ENCODE measurements at places on chromosomes 12 and 14.

GRCh38 chr12:1591034-1591433, 3.3 kb downstream of the FBXL14 start:
- DNase-seq, result no peak

GRCh38 chr12:30796891-30797371, 42.2 kb upstream of the CAPRIN2 start:
- DNase-seq, result no peak

- no peak for DNase-seq
Measured at GRCh38 chr14:38074081-38074480, 133.6 kb upstream of the SSTR1 start.

GRCh38 chr12:133106253-133106652, 23.8 kb downstream of the ZNF891 start:
- DNase-seq, result no peak

GRCh38 chr12:72315858-72316257, 43.7 kb downstream of the TRHDE start:
- no peak for DNase-seq

DNA sequence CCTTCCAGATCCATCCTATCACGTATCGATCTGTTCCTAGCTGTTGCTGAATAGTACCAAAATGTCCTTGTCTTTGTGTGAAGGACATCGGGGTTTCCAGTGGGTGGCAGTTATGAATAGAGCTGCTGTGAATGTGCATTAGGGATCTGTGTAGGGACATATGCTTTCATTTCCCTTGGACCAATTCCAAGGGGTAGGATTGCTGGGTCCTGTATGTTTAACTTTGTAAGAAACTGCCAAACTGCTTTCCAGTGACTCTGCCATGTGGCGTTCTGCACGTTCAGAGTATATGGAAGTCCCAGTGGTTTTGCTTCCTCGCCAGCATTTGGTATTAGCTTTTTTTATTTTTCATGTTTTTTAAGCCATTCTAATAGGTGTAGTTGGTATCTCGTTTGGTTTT, 28.6 kb downstream of the PACS2 start:
- peak; percentile 85 for DNase-seq

DNA sequence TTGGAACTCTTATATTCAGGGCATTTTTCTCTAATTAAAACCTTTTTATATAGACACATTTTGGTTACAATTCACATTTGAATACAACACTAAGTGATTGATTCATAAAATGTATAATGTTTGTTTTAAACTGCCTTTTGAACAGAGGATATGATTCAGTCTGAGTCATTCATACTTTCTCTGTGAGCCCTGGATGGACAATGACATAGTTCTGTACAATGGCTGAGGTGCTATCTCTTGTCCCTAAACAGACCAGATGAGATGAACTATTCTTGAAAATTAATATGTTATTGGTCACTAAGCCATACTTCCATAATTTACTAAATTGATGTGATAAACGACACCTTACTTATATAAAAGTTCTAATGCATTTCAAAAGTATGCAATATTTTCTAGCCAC, 199.7 kb upstream of the ATXN7L3B start:
- DNase-seq, result no peak

- no peak for DNase-seq
Measured at GRCh38 chr12:57210926-57211692, 5.5 kb upstream of the NXPH4 start.

DNA sequence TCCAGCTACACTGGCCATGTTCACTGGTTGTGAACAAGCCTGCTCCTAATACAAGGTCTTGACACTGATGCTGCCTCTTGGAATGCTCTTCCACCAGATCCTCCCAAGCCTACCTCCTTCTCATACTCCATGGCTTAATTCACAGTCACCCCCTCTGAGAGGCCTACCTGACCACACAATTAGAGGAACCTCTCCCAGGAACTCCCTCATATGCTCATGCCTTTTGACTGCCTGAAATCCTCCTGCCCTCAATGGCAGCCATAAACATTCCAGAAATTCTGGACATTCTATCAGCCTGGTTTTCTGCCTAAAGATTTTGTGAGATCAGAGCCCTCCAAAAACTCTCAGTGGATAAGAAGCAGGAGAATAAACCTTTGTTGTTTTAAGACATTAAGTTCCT, 340.2 kb downstream of the C12orf75 start:
- DNase-seq, result no peak

- DNase-seq, result no peak
Measured at GRCh38 chr12:107134558-107134957, 41.2 kb upstream of the CRY1 start.

DNA sequence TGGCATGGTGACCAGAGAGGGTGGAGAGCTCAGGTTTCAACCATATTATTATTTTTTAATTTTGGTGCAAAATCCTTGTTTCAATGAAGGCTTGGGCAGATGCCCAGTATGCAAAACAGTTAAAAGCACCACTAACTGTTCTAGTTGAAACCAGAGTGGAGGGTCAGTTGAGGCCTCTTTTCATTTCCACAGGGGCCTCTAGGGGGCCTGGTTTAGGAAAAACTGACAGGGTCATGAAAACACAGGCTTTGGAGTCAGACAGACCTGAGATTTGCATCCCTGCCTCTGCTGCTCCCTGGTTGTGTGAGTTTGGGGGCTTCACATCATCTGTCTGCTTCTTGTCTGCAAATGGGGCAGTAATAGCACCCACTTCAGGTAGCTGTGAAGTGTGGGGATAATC, 3.3 kb upstream of the RPH3A start:
- DNase-seq, result no peak

DNA sequence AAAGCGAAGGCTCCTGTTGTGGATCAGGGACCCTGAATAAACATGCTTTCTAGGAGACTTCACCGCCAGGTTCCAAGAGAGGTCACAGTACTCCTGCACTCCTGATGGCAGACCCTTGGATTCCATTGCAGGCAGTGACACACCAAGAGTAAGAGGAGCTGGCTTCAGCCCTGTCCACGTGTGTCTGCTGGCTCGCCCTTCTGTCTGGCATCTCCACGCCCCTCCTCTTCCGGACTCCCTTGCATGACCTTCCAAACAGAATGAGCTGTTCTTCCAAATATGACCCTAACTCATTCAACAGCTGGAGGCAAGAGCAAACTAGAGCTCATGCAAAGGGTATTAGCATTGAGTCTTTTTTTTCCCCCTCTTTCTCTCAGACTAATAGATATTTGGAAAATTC, 233.0 kb upstream of the PLEKHG7 start:
- DNase-seq, result no peak

DNA sequence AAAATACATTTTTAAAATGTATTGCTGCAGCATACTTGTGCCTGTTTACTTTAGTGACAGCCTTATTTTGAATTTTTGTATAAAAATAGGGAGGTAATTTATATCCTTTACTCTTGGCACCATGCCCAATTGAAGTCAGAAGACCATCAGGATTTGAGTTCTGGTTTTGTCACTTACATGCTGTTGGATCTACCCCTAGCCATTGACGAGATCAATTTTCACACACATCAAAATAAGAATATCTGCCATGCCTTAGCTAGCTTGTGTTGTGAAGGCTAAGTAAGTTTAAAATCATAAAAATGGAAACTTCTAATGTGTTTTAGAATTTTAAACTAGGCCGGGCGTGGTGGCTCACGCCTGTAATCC, 381.8 kb downstream of the KCNH5 start:
- DNase-seq, result no peak

DNA sequence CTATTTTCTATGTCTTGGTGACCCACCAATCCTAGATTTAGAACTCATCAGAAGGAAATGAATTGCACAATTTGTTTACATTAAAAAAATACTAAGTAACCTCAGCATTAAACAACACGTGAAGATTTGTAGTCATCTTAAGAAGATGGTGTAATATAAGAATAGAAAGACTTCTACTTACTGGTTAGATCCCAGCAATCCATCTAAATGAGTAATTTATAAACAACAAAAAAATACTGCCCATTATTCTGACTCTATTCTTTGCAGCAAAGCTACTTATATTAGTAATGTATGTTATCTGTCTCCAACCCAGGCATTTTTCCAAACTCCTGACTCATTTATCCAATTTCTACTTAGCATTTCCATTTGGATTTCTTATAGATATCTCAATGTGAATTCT, 67.8 kb downstream of the CD163L1 start:
- no peak for DNase-seq

- DNase-seq, result no peak
Measured at GRCh38 chr12:124008595-124008994, 35.6 kb downstream of the ZNF664 start.

- DNase-seq, result no peak
Measured at GRCh38 chr12:47820631-47821345, 1.1 kb upstream of the HDAC7 start.

GRCh38 chr14:98984719-98985041, 287.3 kb downstream of the BCL11B start:
- no peak for DNase-seq

DNA sequence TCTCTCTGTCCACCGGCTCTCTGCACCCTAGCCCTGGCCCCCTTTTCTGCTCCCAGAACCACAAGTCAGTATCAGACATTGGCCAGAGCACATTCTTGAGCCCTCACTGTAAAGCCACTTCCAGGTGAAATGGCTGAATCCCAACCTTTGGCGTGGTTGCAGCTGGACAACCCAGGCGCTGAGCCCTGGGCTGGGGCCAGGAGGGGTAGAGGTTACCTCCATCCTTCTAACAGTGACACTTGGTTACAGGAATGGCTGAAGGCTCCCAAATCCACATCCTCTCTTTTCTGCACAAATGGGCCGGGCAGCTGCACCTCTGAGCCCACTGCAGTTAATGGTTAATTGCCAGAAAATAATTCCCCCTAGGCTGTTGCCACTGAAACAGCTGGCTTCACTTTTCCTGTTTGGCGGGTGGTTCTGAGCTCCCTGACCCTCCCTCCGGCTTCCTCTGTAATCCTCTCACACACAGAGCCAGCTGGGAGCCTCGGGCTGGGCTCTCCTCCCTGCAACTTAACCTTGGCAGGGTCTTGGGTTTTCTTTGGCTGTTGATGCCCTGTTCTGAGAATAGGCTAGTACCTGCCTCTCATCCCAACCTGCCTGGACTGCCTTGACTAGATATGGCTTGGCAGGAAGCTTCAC, 44.1 kb downstream of the TSPAN11 start:
- peak; percentile 2 for DNase-seq

DNA sequence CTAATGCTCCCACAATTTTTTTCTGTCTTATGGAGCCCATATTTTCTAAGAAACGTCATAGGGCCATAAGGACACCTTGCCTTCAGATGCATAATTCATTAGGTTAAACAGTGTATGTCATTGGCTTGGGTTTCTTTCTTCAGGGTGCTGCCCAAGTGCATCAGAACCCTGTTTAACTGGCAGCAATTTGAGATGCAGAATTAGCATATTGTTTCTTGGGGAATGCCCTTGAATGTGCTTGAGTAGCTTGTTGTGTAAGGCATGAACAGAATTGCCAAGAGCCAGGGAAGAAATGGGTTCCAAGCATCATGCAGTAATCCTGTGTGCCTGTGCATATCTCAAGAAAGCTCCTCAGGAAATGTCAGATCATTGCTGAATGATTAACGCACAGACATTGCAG, 277.2 kb downstream of the SYT1 start:
- no peak for DNase-seq

GRCh38 chr14:60970146-60970545, 10.7 kb downstream of the TRMT5 start:
- DNase-seq, result no peak

DNA sequence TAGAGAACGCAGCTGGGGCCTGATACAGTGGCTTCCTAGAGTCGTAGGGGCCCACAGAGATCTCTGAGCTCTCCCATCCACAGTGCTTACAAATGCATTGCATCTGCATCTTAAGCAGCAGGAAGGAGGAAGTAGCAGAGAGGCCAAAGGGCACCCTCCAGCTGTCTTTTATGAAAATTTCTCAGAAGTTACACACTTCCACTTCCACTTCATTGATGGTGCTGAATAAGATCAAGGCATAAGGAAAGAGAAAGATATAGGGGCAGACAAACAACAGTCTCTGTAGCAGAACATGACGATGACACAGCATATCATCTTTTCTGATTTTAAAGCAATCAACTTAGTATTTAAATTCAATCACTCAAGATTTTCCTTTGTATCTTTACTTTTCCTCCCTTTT, 51.6 kb upstream of the ABCC9 start:
- DNase-seq, result no peak

DNA sequence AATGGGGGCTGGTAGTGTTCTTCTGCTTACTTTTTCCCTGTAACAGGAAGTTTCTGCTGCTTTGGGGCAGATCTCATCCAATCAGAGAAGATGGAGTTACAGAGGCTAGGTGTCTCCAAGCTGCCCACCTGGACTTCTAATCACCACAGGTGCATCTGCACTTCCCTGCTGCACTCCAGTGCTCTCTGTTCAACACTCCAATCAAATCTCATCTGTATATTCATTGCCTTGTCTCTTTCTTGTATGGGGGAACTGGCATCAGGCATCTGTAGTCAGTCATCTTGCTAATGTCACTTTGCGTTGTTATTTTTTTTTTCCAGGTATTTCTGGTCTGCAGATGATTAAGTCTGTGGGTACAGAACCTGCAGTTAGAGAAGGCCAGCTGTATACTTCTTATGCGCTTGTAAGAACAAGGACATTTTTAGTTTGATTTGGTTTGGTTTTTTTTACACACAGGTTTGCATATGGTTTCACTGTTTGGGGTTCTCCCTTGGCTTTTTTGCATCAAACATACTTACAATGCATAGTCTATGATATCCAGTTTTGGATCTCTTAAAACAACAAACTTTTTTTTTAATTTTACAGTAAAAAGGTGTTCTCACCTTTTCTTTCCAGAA, 116.0 kb downstream of the METTL25 start:
- no peak for DNase-seq

DNA sequence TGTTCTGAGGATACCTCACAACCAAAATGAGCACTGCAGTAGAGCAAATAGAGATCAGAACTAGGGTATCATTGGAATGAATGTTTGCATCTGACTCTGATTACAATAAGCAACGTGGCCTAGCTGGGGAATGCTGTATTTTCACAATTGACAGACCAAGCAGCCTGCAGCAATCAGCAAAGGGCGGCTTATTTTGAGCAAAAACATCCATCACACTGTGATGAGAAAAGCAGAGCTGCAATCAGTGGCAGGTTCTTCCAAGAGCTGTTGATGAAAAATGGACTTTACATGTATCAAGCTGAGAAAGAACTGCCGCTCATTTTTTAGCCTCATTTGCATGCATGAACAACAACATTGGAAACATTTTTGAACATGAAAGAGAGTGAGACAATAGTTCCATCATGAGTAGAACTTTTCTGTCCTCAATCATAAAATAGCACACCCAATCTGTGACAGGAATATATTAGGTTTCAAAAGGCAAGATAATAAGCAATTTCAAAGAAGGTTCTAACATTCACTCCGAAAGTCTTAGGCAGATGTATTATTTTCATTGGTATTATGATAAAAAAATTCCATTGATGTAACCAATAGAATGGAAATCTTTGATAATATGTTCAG, 249.7 kb upstream of the FBXO33 start:
- no peak for DNase-seq

GRCh38 chr12:121797937-121798786, 4.7 kb upstream of the RHOF start:
- peak; percentile 70 for DNase-seq

GRCh38 chr14:91337699-91338335, 79.8 kb downstream of the CCDC88C start:
- DNase-seq, result no peak
